Activated naive CD4-positive, alpha-beta T cell treated with Interleukin-2 at 50 U/mL for 16 hours (primary cell): ENCODE measurements at places on chromosomes 16 and 17.

DNA sequence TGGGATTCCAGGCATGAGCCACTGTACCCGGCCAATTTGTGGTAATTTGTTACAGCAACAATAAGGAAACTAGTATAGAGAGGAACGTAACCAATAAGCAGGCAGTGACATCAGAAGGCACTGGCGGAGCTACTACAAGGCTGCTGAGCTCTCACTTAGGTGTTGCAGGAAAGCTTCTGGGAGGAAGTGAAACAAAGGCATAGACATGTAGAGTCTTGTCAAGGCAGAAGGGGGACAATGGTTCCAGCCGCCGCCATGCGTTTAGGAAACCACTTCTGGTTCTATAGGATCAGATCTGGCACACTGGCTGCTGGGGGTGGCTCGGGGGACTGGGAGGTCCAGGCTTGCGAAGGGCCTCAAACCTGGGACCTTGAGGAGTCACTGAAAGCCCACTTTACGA lies 9.4 kb upstream of the CPSF4L start:
- no peak for DNase-seq

DNA sequence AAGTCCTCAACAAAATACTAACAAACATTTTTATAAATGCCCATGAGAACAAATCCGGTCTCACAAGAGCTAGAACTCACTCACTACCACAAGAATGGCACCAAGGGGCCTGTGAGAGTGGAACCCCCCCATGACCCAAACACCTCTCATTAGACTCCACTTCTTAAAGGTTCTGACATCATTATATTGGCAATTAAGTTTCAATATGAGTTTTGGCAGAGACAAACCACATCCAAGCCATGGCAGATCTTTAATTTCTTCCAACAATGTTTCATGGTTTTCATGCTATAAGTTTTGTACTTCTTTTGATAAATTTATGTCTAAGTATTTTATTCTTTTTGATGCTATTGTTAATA lies 30.0 kb upstream of the ATP2A3 start:
- no peak for DNase-seq

DNA sequence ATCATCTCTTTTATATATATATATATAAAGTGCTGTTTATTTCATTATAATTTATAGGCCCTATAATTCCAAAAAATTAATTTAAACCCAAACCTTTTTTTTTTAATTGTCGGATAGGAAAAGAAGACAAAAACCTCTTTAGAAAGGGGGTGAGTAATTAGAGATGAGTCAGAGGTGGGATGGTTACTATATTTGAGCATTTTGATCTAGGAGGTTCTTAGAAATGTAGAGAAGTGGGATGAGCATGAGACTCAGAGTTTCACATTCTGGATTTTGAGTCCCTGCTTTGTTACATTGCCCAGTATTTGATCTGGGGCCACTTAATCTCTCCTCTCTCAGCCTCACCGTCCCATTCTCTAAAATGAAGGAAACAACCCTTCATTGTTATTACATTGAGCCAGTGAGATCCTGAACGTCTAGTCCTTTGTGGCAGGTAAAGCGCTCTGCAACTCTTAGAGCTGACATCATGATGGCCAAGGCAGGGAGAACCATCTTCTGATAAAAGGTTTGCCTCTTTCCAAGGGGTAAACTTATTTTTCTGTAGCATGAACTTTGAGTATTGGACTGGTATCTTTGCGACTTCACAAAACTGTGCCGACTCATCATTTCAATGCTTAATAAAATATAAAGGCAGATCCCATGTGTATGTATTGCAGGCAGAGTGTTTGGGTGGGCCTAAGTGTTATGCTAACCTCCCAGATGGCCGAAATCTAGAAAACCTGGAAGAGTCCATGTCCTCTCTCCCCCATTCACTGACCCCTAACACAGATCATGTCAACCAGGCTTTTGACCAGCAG lies 21.3 kb downstream of the HS3ST3B1 start:
- DNase-seq: no peak

- DNase-seq: no peak
These were observed 65.3 kb downstream of the RMI2 start for GRCh38 chr16:11410376-11411058.

DNA sequence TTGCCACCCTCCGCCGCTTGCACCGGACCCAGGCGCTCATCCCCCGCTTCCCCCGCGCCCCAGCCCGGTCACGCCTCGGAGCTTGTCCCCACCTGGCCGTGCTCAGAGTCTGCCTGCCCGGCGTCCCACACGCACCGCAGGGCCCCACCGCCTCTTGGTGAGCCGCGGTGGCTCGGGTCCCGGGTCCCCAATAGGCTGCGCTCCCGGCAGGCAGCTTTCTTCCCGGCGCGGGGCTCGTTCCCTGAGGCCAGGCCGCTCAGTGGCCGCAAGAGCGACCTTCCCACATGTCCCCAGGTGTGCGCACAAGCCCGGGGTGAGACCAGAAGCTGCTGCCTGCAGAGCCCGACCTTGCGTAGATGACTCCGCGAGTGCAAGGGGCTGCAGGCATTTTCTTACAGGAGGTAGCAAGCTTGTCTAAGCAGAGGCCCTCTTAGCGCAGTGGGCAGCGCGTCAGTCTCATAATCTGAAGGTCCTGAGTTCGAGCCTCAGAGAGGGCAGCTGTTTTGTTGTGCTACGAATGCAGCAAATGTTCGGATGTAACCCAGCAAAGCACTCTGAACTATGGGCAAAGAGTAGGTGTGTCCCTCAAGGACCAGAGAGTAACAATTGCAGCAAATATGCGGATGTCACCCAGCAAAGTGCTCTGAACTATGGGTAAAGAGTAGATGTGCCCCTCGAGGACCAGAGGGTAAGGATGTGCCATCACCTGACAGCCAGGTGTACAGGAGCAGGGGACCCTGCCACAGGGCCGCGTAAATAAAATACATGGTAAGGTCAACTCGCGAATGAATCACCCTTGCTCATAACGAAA lies 15.6 kb downstream of the TLE7 start:
- no peak for DNase-seq

GRCh38 chr17:41315814-41316445 lies 420 bp upstream of the KRTAP17-1 start:
- DNase-seq: no peak
